ENCODE measurements at places on chromosomes 3 and 15.

DNA sequence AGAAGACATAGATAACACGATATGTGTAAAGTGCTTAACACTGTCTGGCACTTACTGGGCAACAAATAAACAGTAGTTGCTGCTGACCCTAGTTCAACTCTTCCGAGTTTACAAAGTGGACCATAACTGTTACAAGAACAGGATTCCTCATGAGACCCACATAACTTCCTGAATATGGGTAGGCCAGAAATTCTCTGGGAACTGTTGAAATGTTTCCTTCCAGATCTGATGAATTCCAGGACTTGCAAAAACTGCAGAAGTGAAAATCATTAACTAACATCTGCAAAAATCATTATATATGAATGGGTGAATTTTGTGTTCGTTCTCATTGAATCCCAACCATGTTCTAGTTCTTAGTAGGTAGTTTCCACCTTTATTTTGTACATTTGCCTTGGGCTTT lies 181.7 kb upstream of the MME start:
- no peak for DNase-seq

DNA sequence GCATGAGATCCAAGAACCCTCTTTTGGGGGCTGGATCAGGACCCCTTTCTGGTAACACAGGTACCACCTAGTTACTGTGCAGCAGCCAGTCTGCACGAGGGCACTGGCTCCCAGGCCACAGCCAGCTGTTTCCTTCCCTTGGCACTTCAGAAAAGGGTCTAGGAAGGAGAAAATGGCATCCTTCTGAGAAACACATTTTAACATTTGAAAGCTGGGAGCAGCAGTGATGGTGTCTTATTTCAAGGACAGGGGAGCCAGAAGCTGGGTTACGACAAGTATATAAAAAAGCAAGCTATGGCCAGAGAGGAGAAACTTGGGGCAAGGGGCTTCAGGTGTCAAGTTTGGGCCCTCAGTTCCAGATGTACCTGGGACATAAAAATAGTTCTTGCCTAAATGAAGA lies 282.8 kb downstream of the CTNNB1 start:
- no peak for DNase-seq

GRCh38 chr3:11375333-11376088 lies 103.3 kb downstream of the ATG7 start:
- DNase-seq: no peak

DNA sequence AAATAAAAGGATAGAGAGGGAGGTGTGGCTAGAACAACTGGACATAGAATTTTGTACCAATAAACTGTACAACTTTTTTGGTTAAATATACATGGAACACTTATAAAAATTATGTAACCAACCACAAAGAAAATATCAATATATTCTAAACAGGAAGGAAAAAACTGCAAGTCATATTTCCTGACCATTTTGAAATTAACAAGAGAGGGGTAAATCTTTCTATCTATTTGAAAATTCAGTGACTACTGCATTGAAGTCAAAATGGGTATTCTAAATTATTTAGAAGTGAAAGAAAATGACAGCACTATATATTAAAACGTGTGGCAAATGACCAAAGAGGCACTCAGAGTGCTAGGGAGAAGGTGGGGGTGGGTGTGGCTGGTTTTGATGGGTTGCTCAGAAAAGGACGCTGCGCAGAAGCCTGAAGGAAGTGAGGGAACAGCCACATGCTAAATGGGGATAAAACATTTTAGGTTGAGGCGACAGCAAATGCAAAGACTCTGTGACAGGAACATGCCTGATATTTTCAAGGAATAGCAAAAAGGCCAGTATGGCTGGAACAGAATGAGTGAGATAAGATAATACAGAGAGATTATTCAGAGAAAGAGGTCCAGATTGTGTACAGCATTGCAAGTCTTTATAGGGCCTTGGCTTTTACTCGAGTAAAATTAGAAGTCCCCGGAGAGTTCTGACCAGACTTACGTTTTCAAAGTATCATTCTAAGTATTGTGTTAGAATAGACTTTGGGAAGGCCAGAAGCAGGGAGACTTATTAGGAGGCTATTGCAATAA lies 41.1 kb downstream of the ERICH6 start:
- no peak for DNase-seq

DNA sequence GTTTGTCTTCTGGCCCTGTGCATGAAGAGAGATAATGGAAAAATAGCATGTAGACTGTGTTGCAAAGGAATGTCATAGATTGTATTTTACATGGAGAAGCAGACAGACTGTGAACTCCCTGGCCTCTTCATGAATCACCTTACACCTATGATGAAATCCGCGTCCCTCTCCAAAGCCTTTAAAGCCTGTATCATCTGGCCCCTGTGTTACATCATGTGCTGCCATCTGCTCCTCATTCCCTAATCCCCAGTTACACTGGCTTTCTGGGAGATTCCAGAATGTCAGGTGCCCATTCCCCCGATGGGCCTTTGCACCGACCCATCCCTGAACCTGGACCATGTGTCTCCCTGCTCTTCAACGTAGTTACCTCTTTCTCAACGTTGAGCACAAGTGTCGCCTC lies 190.8 kb downstream of the ADAMTSL3 start:
- DNase-seq: no peak

- DNase-seq: no peak
Measured at GRCh38 chr3:42631620-42632019, 21.9 kb upstream of the ZBTB47 start.

GRCh38 chr3:193465992-193466608 lies 87.5 kb upstream of the ATP13A5 start:
- DNase-seq: no peak

DNA sequence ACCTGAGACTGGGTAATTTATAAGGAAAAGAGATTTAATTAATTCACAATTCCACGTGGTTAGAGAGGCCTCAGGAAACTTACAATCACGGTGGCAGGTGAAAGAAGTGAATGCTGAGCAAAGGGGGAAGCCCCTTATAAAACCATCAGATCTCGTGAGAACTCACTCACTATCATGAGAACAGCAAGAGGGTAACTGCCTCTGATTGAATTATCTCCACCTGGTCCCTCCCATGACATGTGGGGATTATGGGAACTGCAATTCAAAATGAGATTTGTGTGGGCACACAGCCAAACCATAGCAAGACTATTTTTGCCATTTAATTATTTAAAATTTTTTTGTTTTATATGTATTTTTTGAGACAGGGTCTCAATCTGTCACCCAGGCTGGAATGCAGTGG lies 27.0 kb upstream of the KCTD6 start:
- no peak for DNase-seq

DNA sequence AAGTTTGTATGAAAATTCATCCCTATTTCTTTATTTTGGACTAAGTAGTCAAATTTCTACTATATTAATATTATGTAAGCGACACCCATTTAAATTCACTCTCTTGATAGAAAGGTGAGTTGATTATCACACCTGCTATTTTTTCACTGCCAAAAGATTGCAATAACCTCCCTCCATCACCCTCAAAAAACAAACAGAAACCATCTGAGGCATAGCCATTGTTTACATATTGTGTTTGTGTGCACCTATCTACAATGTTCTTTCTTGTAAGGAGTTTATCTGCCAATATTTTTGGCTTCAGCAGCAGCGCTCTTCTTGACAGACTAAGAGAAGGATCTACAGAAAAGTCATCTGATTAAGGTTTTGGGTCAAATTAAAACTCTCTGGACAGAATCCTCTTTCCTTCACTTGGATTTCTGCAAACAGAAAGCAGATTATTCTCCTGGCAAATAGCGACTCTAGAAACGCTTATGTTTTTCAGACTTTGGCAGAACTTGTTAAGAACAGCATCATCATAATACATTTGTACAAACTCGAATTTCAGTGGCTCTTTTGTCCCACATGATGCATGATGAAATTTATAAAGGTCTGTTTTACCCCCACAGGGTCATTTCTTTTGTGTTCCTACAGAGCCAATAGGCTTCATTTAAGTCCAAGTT lies 48.6 kb downstream of the KCNMB2 start:
- DNase-seq: no peak

DNA sequence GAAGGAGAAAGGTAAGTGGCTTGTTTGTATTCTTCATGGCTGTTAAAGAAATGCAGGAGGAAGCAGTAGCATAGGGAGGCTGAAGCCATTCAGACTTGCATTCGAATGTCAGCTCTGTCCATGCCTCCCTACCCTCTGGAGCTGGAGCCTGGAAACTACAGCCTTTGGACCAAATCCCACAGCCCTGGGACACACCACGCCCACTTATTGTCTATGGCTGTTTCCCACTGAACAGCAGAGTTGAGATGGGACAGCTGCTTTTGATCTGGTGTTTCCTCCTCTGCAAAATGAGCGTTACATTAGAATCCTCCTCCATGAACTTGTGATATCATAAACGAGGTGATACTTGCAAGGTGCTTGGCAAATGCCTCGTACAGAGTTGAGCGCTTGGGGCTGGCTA lies 3.6 kb downstream of the FAM107A start:
- no peak for DNase-seq

GRCh38 chr15:66702787-66703539 lies 927 bp downstream of the SMAD6 start:
- DNase-seq: peak; percentile 22

GRCh38 chr15:69288011-69288410 lies 10.7 kb upstream of the PAQR5 start:
- DNase-seq: no peak

GRCh38 chr15:69096626-69097025 lies 63.8 kb upstream of the GLCE start:
- DNase-seq: no peak

- no peak for DNase-seq
Measured at GRCh38 chr3:128591738-128592426, 58.7 kb downstream of the RPN1 start.

GRCh38 chr3:46972396-46972795 lies 4.1 kb downstream of the CCDC12 start:
- no peak for DNase-seq

DNA sequence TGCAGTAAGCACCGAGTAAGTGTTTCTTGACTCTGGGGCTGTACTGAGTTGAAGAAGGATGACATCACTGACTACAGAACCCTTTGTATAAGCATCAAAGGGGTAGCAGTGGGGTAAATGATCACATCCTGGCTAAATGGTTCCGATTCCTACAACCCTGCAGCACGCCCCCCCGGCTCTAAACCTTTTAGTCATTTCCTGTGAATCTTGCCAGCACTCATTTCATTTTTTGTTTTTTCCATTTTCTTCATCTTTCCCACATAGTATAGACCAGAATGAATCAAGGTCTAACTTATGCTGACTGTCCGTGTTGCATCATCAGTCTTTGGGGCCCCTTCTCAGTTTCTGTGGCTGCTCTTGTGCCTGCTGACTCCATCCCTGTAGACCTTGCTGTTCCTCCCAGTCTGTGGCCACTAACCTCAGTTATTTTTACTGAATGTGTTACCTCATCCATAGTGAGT lies 383.1 kb upstream of the TPRG1 start:
- no peak for DNase-seq

GRCh38 chr3:72182206-72182605 lies 397.3 kb upstream of the PROK2 start:
- no peak for DNase-seq

GRCh38 chr3:117699058-117699457 lies 989.5 kb downstream of the TUSC7 start:
- DNase-seq: no peak

GRCh38 chr15:67911727-67912126 lies 71.9 kb upstream of the RNU6-1 start:
- no peak for DNase-seq

DNA sequence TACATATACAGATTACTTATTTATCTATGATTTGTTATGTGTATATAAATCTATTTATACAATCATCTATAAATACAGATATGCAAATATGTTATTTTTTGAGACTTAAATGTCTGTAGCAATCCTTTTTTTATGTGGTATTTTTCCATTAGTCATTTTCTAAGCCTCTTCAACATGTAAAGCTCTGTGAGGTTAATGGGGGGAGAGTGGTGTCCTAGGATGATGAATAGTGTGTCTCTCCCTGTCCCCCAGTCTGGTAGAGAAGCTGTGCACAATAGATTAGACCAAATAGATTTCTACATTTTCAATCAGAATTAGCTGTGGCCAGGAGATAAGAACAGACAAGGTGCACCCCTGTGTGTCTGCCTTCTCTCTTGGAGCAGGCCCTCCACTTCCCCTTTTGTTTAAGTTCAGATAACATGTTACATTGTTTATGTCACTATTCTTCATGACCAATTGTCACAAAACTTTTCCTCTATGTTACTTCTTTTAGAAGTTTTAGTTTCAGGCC lies 453.9 kb downstream of the LPP start:
- DNase-seq: no peak

DNA sequence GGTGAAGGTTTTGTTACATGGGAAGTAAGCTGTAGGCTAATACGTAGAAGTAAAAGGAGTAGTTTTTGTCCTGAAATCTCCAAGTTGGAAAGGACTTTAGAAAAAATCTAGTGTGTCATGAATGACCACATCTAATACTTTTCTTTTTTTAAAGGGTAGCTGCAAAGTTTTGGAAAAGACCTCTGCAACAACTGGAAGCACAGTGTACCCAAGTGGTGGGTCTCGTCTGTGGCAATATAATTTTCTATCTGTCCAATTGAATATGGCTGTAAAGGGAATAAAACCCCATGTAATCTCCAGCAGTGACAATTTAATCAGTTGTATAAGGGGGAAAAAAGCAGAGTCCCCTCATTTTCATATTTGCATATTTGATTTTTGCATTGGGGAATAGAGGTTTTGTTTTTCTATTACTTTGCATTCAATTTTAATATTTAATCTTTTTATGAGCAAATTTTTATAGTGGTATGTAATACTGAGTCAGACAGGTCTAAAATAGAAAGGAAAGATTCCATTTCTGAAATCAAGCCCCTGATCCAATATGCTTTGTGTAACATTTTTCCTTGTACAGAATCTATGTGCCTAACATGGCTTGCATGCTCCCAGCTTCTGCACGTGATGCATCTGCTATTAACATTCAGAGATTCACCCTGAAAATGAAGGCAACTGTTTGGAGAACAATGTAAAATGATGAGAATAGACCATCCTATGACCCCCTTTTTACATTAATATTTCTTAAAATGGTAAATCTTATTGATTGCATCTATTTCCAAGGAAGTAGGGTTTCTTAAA lies 531.4 kb downstream of the ZIC1 start:
- no peak for DNase-seq

DNA sequence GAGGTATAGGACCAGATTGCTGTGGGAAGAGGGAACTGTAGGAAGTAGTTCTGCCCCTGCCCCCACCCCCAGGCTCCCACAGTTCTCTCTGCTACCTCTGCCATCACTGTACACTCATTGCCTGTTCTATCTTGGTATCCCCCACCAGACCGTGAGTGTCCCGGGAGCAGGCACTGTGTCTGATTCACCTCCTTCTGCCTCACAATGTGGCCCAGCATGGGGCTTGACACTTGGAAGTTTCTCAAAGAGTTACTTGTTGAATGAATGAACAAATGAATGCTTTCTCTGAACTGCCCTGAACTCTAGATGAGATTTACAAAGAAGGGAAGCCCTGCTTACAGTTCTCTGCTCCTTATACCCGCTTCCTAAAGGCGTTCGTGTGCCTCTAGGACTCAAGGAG lies 27.1 kb upstream of the PIK3CB start:
- peak; percentile 12 for DNase-seq

GRCh38 chr3:32968920-32969389 lies 17.5 kb downstream of the CCR4 start:
- no peak for DNase-seq

GRCh38 chr3:188701485-188701969 lies 470.2 kb upstream of the TPRG1 start:
- no peak for DNase-seq
